HuH-7.5 (cell line): ENCODE measurements at places on chromosomes 6 and 20.

GRCh38 chr20:44702776-44703175, 12.4 kb upstream of the CCN5 start:
- no peak for DNase-seq

GRCh38 chr6:51494342-51494741, 593.1 kb downstream of the PKHD1 start:
- no peak for DNase-seq

DNA sequence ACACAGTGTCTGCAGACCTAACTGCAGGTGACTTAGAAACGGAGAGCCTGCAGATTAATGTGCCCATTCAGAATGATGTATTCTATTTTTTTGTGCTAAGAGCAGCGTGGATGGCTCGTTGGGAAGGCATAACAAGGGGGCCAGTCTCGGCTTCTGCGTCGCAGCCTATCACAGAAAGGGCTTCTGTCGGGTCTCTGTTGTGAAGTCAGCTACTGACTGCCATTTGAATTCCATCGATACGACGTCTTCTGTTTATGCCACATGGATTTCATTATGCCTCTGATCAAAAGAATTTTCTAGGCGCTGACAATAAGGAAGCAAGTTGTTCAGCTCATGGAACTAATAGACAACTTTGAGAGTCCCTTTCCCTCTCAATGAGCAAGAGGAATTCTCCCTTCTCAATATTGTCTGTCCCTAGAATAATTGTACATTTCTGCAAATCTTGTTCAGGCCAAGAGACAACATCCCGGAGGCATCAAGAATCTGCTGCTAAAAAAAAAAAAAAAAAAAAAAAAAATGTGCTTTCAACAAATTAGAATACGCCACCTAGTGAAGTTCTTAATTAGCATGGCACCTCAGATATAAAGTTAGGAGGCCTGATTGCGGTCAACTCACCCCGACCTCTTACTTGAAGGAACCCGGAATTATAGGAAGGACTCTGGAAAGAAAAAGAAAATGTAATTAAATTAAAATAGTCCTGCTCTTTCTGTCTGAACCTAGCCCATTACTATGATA, 223.9 kb downstream of the TSHZ2 start:
- no peak for DNase-seq

DNA sequence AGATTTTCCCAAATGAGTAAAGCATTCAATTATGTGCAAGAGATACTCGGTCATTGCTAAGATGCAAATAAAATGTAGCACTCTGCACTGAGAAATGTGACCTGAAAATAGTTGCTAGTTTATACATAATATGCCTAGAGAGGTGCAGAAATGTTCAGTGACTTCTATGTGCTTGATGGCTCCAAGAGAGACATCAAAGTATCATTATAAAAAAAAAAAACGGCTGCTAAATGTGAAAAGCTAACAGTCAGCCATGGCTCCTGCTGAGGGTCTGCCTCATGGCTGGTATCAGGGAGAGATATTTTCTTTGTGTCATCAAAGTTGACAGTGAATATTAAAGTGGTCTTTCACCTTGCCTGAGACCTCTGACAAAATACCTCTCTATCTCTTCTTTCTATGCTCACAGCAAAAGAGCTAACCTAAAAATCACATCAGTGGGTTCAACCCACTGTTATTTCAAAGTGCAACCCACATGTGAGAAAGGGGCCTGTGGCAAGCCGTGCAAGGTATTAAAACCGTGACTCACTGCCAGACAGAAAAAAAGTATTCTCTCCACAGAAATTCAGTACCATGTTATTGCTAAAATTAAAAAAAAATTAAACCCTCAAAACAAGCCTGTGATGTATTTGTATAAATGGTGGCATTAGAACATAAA, 259.0 kb downstream of the HIVEP2 start:
- DNase-seq = no peak

DNA sequence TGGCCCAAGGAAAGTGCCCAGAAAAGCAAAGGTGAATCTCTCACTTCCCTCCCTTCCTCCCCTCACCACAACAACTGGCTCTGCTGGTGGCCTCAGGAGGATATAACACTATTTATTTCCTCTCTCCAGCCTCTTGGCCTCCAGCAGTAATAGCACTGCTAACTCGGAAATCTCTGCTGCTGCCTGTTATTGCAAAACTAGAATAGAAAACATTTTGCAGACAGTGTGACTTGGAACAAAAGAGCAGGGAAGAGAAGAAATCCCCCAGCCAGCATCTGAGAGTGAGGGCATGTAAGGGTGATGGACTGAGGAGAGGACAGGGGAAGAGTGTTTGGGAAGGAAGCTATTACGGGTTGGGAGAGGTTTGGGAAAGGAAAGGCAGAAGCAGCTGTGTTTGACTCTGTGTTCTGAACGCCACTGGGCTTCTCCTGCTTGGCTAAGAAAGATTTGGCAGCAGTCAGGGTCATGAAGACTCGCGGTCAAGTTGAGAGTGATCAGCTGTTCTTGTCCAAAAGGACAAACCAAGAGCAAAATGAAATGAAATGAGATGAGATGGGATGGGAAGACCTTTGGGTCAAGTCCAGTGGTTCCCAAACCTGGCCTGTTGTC, 81.0 kb upstream of the SNX9 start:
- DNase-seq = no peak

GRCh38 chr6:31493875-31494694, 3.9 kb upstream of the MICB start:
- DNase-seq = peak; percentile 62
